Activated CD4-positive, alpha-beta T cell treated with anti-CD3 and anti-CD28 coated beads, Interleukin-2, amount 10 ng/mL, durations not matched to agents 7 days and 5 days (primary cell): ENCODE measurements at places on chromosomes 4 and X.
A peak's percentile ranks its signal among the peaks of the same experiment; 100 is the strongest.

DNA sequence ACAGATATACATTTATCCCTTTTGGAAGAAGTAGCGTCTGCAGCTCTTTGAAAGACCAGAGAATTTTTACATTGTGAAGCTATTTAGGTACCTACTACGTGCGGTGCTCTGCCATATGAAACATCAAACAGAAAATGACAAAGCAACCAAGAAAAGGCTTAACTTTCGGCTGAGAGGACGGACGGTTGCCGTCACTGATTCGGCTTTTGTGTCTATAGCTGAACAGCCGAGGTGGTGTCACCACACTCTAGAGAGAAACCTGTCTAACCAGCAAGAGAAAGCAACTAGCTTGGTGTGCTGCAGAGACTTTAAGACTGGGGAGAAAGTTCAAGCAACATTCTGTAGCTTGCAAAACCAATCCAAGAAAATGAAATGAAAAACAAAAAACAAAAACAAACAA lies 145.5 kb downstream of the SHOX start:
- DNase-seq = no peak

- no peak for DNase-seq
Measured at GRCh38 chrX:21885568-21885967, 29.8 kb downstream of the YY2 start.

GRCh38 chr4:145099653-145100052 lies 1.5 kb downstream of the ABCE1 start:
- DNase-seq = no peak

DNA sequence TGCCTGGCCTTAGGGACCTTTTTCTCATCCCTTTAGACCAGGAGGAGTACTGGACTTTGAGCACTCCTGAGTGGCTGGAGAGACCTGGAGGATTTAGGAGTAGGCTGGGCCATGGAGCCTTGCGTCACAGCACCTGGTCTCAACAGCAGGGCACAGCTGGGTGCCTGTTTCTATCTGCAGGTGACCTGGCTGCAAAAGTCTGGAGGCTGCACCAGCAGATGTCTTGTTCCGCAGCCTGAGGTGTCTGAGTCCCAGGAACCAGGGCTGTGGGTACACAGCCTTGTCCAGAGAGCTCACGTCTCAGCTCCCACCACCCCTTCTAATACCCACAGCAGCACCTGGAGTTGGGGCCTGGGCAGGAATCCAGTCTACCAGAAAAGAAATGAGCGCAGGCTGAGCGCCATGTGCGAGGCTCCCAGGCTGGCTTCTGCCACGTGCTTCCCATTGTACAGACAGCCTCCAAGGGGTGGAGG lies 5.0 kb upstream of the NSD2 start:
- DNase-seq = no peak

- no peak for DNase-seq
Measured at GRCh38 chr4:71375494-71375893, 36.7 kb downstream of the SLC4A4 start.

GRCh38 chrX:78831523-78831922 lies 84.0 kb downstream of the LPAR4 start:
- DNase-seq = no peak

DNA sequence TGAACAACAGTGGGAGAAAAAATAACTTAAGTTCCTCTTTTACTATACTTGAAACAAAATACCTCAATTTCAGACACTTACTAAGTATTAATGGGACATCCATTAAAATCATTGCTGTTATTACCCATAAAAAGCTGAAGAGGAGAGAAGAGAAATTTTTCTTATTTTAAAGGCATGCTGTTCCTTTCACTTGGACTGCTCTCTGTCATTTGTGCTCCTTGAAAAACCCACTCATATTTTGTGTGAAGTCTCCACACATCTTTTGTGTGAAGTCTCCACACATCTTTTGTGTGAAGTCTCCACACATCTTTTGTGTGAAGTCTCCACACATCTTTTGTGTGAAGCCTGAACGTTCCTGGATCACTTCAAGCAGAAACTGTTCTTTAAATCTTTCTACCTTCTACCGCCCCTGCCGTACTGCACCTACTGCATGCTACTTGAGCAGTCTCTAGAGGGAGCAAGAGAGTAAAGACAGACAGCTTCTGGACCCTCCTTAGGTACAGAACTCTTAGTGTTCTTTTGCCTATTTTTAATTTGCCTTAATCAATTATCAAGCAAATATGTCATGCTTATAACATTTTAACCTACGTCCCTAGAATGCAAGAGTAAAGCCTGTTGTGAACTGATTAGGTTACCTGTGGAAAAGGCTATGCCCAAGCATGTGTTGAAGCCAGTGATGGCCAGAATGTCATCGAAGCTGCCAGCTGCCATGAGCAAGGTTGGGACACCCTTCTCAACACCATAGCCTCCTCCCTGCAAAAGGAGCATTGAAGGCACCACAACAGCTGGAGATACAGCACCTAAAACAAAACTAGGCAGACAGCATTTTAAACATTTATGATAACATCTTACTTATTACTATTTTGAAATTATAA lies 27.1 kb upstream of the SLC9B1 start:
- DNase-seq = peak; percentile 52

DNA sequence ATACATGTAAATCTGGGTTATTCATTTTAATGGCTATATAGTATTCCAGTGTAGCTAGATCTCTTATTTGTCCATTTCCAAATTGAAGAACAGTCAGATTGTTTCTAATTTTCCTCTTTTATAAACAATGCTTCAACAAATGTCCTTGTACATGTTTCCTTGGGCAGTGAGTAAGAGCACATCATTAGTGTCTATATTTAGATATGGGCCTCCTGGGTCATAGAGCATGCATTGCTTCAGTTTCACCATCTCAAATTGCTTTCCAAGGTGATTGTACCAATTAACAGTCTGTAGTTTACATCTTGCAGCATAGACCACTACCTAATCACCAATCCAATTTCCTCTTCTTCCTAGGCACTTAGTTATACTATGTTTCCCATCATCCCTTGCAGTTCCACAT lies 13.4 kb downstream of the PHKA2 start:
- no peak for DNase-seq

GRCh38 chrX:21747558-21747957 lies 10.4 kb downstream of the SMPX start:
- DNase-seq = no peak

GRCh38 chr4:186666750-186667149 lies 56.9 kb downstream of the FAT1 start:
- DNase-seq = no peak

DNA sequence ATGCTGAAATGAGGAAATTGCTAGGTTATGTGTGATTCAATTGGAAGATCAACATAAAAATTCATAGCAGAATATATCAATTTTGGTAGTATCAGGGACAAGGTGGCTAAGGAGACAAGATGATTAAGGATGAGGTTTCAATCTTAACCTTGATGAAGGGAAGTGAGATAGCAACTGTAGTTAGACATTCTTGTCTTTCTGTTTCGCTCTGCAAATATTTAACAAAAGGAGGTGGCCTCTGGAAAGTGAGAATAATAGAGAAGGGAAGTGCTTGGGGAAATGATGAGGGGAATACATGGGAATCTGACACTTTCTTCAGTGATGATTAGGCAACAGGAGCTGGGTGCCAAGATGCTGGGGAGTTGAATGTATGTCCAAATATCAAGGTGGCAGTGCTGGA lies 337.1 kb upstream of the PUDP start:
- no peak for DNase-seq

- DNase-seq = no peak
Measured at GRCh38 chr4:182807346-182807745, 109.8 kb downstream of the DCTD start.

DNA sequence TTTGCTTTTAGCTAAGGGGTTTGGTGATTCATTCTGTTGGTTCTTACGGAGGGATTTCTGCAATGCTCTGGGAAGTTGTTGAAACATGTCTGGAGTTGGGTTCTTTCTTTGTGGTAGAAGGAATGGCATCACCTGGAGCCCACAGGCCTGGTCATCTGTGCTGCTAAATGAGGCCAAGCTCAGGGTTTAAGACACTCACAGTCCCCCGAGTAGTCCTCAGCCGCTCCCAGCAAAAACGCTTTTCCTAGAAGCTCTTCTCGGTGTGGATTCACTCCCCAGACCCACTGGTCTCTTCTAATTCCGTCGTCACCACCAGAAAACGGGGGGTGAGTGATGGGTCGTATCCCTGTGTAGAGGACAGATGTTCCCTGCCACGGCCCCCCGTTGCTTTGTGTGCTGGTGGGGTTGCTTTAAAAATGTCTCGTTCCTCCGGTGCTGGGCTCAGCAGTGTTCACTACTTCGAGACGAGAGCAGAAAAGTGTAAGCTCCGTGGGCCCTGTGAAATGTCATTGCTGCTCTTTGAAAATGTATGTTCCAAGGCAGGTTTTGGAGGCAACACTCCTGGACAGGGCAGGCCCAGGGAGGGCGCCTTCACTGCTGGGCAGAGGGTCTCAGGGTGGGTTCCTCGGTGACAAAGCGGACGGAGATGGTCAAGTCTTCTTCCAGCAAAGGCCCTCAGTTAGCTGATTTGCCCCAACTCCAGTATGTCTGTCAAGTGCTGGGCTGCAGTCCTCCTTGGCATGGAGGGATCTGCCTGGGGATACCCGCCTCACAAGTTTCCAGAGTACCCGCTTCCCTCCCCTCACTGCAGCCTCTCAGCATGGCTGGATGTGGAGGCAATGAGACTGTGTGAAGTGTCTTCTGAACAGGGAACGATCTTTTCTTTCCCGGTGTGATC lies 37.3 kb downstream of the PSAPL1 start:
- DNase-seq = no peak

DNA sequence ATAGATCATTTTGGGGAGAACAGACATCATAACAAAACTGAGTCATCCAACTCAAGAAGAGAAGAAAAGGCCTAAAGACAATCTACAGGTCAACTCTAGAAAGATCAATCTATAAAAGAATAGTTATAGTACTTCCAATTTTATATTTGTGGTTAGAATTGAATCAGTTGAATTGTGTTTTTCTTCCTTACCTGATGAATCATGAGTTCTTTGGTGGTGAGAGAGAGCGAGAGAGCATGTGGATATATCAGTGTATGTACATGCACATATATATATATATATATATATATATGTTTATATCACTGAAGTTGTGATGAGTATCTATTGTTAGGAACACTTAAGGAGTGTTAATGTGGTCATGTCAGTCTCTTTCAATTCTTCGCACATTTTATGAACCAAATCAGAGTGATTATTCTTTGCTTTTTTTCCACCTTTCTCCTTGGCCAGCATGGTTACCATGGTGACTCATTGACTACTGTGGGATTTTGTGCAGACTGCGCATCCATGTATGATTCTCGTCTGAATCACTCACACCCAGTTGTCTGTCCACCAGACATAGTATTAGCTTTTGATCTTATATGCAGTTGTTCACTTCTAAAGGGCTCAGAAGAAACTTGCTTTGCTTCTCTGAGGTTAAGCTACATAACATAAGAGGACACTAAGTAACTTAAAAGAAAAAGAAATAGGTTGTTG lies 90.4 kb upstream of the RAB40AL start:
- no peak for DNase-seq

GRCh38 chr4:22962295-22962694 lies 269.6 kb downstream of the GBA3 start:
- DNase-seq = no peak

DNA sequence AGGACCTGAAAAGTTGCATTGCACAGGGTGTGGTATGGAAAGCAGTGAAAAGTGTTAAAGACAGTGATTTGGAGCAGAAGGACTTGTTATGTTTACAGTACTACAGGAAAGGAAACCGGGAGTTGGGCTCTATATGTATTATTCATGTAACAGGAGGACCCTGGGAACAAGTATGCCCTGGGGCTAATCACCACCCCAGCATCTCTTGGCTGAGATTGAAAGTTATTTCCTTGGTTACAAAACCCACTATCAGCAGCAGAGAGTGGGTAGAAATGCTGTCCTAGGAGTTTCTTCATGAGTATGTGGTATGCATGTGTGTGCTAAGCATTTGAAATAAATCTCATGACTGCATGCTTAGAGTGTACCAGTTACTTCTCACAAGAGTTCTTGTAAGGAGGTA lies 46.9 kb downstream of the STK32B start:
- no peak for DNase-seq

GRCh38 chrX:77277911-77278310 lies 169.3 kb upstream of the FGF16 start:
- DNase-seq = no peak

DNA sequence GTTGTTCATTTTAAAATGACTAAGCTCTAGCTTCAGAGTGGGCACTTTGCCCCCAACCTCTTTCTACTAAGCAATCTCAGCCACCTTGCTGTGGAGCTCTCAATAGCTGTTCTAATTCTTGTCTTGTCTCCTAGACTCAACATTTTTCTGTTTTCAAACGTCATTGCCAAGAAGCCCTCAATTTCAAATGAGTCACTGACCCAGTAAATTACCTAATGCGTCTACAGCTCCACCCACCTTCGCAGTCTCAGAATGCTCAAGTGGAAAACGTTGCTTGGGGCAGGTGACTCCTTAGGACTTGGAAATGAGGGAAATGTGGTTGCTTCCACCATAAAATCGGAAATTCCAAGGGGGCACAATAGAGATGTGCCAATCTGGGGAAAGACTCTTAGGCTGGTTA lies 59.0 kb downstream of the ING2 start:
- DNase-seq = no peak

DNA sequence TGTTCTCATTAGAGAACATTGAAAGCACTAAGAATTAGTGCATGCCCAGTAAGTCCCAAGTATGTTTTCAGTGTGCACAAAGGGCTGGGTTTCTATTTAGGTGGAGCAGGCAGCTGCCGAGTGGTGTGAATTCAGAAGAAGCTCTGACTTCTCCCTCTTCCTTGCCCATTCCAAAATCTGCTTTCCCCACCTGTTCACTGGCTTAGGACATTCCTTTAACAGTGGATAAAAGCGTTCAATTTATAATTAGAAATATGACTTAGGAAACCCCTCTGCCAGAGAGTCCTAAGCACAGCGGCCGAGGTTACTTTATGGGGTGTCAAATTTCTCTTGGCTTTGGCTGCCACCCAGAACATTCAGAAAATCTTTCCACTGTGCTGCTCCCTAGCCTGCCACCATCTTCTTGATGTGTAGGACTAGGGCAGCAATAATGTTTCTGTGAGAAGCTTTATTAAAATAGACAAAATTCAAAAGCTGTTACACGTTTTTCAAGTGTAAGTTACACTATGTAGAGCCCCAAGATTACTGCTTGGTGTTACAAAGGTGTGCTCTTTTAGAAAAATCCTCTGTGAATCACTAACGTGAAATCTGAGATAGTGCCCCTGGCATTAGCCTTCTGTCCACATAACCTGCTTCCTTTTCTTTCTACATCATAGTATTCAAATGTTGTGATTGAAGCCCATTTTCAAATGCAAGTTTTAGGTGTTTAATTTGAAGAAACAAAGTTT lies 191.6 kb upstream of the ANKRD50 start:
- no peak for DNase-seq

DNA sequence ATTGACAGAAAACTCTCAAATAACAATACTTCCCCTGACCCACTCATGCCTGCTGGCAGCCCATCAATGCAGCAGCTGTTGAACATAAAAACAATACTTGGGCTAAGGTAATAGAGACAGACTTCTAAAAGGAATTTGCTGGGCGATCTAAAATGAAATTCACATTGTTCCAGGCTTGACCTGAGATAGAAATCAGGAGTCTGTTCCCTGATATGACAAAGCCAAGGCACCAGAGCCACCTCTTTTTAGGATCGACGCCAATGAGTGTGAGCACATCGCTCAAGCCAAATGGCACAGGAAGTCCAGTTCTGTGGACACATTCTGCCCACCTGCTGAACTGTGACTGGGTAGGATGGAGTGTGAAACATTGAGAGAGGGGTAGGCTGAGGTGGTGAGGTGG lies 4.9 kb downstream of the SEPTIN11 start:
- no peak for DNase-seq
